ENCODE measurements at places on chromosomes 2 and 18.

DNA sequence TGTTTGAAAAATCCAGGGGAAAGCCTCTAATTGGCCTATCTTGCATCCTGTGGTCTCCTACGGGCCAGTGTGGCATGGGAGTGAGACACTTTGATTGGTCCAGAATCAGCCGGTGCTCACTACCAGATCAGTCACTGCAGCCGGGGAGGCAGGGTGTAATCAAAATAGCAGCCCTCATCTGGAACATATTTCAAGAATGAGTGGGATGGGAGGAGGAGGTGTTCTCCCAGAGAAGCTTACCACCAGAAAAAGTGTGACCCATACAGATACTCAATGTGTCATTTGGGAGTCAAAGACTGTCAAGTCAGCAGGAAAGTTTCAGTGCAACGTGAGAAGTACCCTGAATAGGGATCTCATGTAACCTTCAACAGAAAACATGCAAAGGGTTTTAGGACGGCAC, 393.9 kb upstream of the SLC14A2 start:
- no peak for DNase-seq

GRCh38 chr2:41647468-41648050, 400.3 kb upstream of the PKDCC start:
- DNase-seq = no peak

DNA sequence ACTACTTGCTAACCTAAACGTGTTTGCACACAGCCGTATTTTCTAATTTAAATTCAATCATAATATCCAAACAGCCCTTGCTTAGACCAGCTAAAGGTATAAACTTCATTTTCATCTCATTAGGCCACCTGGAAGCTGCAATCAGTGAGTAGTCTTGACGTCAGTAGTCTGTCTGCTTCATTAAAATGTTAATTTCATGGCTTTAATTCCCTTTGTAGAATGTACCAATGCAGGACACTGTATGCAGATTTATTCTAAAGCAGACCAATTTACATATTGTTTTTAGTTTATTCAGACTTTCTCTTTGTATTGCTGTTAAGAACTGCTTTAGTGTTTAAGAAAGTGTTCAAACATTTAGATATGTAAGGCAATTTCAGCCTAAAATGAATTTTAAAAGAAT, 158.2 kb downstream of the LCLAT1 start:
- no peak for DNase-seq

DNA sequence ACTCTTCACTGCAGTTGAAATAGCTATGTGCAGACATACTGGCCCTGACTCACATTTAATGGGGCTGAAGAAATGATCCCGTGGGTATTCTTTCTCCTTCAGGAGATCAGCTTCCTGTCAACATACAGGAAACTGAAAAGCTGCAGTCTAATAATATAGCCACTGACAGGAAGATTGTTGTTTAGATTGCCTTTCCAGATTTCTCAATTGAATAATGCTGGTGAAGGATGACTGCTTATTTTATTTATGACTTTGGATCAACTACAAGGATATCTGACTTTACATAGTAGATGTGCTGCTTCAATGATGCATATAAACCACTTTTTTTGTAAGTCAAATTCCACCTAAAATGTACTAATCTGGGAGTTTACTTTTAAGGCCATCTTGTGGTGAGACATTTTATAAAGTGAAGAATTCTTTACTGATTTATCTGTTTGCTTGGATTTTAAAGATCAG, 93.4 kb upstream of the MAP4K3 start:
- DNase-seq = no peak

- DNase-seq = no peak
These were observed 28.3 kb downstream of the RAB31 start for GRCh38 chr18:9736286-9736835.

DNA sequence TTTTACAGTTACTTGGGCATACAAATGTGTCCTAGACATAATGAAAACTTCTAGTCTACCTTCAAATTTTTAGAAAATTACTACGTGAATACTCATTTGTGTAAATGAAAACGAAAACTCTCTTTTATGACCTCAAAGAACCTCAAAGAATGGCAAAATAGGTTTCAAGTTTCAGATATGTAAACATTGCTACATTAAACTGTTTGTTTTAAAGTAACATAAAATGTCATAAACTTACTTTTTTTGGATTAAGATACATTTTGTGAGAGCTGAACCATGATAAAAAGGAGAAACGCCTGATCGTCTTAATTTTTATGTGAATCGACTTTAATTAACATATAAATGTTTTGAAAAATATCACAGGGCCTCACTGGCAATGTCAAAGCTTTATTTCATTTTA, 91.4 kb downstream of the PPP1R1C start:
- DNase-seq = no peak

- DNase-seq = no peak
These were observed 24.9 kb upstream of the COL3A1 start for GRCh38 chr2:188949046-188949818.

- DNase-seq = no peak
These were observed 631.5 kb downstream of the SUCLG1 start for GRCh38 chr2:83827618-83828017.

DNA sequence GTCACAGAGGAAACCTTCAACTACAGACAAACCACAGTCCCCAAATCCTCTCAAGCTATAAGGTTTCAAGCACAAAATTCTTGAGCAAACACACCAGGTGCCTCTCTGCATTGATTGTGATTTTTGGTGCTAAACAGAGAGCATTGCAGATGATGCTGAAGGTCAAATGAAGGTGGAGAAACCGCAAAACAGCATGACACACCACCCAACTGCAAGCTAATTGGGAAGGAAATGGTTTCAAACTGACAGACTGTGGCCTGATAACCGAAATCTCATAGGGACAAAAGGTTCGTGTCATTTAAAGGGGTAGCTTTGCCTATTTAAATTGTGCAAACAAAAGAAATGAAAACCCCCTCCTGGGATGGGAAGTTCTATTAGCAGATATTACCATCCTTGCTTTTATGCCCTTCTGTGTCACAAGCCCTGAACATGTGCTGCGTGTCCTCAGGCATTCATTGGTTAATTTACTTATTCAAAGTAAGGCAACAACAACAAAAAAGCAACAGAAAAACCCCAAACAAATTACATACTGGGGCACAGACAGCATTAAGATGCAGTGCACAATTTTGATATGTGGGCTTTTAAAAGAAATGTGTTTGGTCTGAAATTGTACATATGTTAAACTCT, 154.9 kb downstream of the AQP4 start:
- DNase-seq = no peak
